ENCODE measurements at places on chromosomes 13 and 19.

- no peak for DNase-seq
Observed at GRCh38 chr13:28410096-28410495, 84.8 kb downstream of the FLT1 start.

- no peak for DNase-seq
Observed at GRCh38 chr19:41913538-41914423, 14.5 kb downstream of the ERFL start.

DNA sequence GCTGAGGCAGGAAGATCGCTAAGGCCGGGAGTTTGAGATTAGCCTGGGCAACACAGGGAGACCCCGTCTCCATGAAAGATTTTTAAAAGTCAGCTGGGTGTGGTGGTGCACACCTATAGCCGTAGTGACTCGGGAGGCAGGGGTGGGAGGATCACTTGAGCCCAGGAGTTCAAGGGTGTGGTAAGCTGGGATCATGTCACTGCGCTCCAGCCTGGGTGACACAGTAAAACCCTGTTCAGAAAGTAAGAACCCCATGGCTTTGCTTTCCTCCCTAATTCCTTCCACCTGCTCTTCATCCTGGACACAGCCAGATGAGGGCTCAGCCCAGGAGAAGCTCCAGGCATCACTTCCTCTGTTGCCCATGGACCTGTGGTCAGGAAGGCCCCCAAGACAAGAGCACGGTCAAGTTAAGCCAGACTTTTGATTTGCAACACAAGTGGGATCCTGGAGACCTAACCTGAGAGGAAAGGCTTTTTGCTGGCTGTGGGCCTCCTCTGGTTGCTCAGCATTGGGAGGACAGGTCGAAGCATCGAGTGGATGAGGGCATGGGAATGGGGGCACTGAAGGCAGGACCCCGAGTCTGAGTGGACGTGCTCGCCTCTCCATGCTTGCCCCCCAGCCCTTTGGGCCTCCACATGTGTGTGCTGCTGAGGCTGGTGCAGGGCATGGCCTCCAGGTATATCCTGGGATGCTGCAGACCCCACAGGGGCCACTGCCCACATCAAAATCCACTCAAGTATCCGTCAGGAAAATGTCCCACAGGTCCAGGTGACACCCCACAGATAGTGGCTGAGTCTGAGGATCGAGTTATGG is 25.4 kb downstream of the TUBA3C start:
- no peak for DNase-seq

DNA sequence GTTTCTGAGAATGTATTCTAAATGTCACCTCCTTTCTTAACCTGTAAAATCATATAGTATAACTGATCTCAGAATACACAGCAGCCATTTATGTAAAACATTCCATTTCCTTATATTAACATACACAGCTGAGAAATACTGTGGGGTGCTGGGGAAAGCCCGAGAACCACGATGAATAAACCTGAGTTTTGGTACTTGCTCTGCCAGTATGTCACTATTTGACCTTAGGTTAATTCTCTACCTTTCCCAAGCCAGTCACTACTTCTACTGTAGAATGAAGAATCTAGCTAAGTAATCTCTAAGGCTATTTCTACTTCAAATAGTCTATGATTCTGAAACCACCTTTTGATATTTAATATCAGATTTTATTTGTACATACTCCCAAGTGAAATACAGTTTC is 173.7 kb downstream of the TBC1D4 start:
- no peak for DNase-seq

DNA sequence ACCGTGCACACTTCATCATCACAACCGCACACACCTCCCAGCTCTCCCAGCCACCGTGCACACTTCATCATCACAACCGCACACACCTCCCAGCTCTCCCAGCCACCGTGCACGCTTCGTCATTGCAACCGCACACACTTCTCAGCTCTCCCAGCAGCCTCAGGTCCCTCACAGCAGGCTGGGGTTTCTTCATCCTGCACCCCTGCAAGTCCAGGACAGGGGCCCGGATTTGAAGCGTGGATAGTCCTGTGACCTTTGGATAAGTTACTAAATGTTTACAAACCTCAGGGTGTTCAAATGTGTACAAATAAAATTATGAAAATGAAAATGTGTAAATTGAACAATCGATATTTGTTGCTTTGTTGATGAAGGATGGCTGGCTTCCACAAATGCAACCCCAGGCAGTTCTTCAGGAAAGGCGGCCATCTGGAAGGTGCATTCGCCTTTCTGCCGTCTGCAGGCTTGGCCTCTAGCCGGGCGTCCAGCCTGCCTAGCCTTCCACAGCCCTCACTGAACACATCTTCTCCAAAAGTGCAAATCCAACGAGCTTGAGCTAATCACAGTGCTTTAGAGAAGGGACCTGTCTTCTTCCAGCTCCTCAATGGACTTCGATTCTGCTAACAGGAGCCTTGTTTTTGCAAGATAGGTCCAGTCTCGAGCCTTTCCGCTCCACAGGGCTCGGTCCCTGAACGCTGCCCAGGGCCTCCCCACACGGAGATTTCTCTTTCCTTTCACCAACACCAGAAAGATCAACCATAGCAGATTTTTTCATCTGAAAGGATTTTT is 74.2 kb downstream of the SPACA7 start:
- no peak for DNase-seq

DNA sequence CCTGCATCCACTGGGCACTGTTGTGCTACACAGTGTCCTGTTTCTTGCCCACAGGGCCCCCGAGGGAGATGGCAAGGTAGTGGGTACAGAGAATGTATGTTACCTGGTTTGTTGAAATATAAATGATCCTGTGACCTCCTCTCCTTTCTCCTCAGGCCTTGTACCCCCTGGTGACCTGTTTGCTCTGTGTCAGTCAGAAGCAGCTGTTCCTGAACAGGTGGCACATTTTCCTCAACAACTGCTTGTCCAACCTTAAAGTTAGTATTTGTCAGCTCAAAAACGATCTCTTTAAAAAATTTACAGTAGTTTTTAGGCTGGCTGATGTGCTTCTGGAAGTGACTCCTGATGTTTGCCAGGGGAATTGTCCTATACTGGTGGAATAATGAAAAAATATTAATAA is 105.1 kb downstream of the FRY start:
- no peak for DNase-seq

DNA sequence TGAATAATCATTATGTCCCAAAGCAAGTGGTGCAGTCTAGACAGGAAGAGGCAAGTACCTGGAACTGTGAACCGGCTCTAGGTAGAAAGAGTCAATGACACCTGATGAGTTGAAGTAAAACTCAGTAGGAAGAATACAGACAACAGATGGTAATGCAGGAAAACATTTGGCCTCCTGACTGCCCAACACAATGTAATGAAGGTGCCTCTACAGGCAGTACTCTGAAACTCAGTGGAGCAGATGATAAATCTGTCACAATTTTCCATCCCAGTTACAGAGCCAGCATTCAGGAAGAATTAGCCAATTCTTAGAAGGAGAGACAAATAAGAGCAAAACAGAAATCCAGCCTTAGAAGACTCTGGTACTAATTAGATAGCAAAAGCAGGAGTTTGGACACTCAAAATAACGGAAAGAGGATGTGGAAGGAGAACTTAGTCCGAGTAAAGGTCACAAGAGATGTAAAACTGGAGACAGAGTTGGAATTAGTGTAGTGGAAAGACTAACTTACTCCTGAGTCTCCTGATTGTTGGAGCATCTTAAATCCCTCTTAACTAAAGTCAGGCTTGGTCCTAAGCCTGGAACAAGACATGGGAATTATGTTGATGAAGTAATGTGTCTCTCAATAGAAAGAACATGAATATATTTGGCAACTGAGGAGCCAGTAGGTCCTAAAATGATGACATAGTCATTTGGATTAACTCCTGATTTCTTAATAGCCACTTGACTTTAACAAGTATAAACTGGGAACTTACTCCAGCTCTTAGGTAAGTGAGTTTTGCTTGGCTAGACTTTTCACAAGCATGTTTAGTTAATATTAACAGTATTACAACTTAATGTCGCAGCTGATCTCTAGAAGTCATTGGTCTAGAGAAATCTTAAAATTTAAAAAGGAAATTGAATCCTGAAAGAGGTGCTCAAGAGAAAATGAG is 457.3 kb upstream of the MIR17HG start:
- DNase-seq = no peak

DNA sequence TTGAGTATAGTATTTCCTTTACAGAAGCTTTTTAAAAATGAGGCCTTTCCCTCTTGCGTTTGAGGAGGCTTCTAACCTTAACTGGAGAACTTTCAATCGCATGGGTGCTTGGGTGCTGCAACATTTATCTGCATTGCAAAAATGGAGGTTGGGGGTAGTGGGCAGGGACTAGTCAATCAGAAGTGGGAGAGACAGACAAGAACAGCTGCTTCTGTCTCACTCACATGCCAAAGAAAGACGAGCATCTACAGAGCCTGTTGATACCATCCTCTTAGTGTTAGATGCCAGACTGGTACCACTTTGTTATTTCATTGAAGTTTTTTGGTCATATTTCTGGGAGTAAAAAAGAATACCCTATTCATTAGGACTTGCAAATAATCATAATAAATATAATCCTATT is 1292.2 kb downstream of the UQCRFS1 start:
- no peak for DNase-seq

- DNase-seq = no peak
Observed at GRCh38 chr13:46595136-46595884, 42.3 kb downstream of the LRCH1 start.

DNA sequence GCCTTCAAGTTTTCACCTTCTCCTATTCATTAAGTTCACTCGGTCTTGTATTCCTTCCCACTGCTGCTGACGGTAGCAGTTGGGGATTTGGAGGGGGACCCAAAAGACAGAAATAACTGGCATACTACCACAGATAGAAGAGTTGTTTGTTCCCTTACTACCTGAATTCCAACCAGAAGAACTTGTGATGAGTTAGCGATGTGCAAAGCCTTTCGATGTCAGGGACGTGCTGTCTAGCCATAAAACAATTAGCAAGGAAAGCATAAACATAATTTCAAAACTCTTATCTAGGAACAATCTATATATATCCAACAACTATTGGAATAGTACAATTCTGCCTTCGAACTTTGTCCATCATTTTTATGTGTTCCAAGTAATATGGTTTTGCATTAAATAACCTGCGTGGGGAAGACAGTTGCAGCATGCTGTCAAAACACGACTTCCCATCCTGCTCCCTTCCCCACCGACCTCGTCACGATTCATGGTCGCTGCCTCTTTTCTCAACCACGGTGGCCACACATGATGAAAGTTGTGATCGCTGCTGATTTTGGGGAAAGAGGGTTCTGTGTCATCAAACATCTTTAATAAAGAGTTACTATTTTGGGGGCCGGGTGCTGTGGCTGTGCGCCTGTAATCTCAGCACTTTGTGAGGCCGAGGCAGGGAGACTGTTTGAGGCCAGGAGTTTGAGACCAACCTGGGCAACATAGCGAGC is 3.8 kb upstream of the SLC7A9 start:
- no peak for DNase-seq

DNA sequence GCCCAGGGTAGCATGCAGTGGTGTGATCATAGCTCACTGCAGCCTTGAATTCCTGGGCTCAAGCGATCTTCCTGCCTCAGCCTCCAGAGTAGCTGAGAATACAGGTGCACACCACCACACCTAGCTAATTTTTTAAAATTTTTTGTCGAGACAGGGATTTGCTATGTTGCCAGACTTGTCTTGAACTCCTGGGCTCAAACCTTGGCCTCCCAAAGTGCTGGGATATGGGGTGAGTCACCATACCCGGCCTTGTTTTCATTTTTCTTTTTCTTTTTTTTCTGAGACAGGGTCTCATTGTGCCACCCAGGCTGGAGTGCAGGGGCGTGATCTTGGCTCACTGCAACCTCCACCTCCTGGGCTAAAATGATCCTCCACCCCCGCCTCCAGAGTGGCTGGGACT is 38.7 kb downstream of the KEAP1 start:
- DNase-seq = no peak

GRCh38 chr19:41537789-41538188 is 38.2 kb upstream of the CEACAM21 start:
- no peak for DNase-seq

DNA sequence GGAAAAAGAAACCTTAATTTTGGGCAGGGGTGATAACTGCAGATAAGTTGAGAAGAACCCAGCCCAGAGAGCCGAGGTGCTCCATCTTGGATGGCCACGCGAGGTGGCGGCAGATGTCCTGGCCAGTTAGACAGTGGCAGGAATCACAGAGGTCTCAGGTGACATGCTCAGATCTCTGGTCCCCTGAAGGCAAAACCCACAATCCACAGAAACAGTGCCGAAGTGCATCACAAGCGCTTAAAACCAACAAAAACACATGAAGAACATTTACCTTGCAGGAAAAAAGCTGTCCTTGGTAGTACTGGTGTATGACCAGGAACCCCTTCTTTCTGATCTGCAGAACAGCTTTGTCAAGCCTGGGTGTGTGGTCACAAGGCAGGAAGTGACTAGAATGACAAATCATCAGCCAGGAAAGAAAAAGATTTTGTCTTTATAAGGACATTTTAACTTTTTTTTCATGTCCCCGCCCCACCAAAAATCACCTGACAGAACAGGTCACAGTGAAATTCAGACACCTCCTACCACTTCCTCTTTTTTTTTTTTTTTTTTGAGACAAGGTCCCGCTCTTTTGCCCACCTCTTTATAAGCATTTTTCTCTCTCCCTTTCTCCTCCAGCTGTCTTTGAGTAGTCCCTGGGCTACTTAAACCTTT is at the start of gene LCP1:
Gene LCP1, minus strand, starts transcription at position 338 of the 651 bp plus-strand sequence. CDS start 22,515 bp downstream, outside the sequence.
- no peak for DNase-seq

Data from brain pericyte (primary cell).